ENCODE measurements at places on chromosomes 5 and 9. TPM values are rescaled to one million over a fixed set of nuclear protein-coding genes. Genes with fewer than 3 reads are reported as not detected.

- H3K27me3 ChIP-seq, result no peaks in the 10 kb centered on the region
- H3K36me3 ChIP-seq, result peaks cover 2% of the 10 kb centered on the region
- no peak overlapping the region for H3K27ac ChIP-seq
- DNase-seq, result peak; percentile 44
- H3K4me3 ChIP-seq, result no peak overlapping the region
These were observed 38.0 kb upstream of the RETREG1 start for GRCh38 chr5:16654647-16655334.

DNA sequence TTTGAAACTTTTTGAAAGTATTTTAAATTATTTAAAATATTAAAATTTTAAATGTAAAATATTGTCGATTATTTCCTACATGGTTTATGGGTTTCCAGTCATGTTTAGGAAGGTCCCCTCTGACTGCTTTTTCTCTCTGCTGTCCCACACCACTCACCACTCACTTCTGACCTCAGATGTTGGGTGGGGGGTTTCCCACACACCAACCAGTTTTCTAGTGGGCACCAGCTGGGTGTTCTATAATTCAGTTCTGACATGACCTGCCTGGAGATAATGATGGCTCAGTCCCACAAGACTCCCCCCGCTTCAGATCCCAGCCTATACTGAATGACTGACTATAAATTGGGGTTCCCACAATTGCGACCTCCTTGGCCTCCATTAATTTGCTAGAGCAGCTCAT, 310.4 kb downstream of the GADD45G start:
- no peak for DNase-seq
- H3K27ac ChIP-seq, result no peak overlapping the region
- no peak overlapping the region for H3K4me3 ChIP-seq
- no peaks in the 10 kb centered on the region for H3K36me3 ChIP-seq

Gene SMARCA2
- 87.8 TPM for total RNA-seq

Gene MYMK
- total RNA-seq, result not detected

Gene SVEP1
- not detected for total RNA-seq

Gene CHMP5
- 162 TPM for total RNA-seq
